ENCODE measurements at places on chromosomes 3 and 15. TPM values are rescaled to one million over a fixed set of nuclear protein-coding genes. Genes with fewer than 3 reads are reported as not detected.

Gene KLHDC8B
- total RNA-seq = 3.2 TPM

Gene FBXL22
- 0.50 TPM for total RNA-seq

Gene POPDC2
- 3.4 TPM for total RNA-seq

Gene SCG5
- 2.8 TPM for total RNA-seq

Gene C3orf85
- total RNA-seq = not detected

Gene CACNA1D
- not detected for total RNA-seq

Gene IVD
- total RNA-seq = 92.4 TPM

Gene RTP1
- not detected for total RNA-seq

Gene COPS2
- 58.9 TPM for total RNA-seq

Gene GOLGA8S
- total RNA-seq = 1.2 TPM

Gene CPN2
- not detected for total RNA-seq

Gene ATP8B4
- total RNA-seq = 25.0 TPM

Gene SLC35A5
- 18.1 TPM for total RNA-seq

Gene LRRC31
- not detected for total RNA-seq

Gene THPO
- total RNA-seq = not detected

Gene CYP1A2
- total RNA-seq = not detected

Gene LRRIQ4
- total RNA-seq = 0.23 TPM

Gene POLG
- total RNA-seq = 139 TPM

Gene RHOV
- not detected for total RNA-seq
